Stimulated activated CD4-positive, alpha-beta T cell treated with anti-CD3 and anti-CD28 coated beads, Interleukin-15, amount 100 ng/mL, for 48 hours (primary cell): ENCODE measurements at places on chromosomes 13 and 19.

GRCh38 chr13:21175656-21176214, 617 bp downstream of the SKA3 start:
- DNase-seq, result no peak

DNA sequence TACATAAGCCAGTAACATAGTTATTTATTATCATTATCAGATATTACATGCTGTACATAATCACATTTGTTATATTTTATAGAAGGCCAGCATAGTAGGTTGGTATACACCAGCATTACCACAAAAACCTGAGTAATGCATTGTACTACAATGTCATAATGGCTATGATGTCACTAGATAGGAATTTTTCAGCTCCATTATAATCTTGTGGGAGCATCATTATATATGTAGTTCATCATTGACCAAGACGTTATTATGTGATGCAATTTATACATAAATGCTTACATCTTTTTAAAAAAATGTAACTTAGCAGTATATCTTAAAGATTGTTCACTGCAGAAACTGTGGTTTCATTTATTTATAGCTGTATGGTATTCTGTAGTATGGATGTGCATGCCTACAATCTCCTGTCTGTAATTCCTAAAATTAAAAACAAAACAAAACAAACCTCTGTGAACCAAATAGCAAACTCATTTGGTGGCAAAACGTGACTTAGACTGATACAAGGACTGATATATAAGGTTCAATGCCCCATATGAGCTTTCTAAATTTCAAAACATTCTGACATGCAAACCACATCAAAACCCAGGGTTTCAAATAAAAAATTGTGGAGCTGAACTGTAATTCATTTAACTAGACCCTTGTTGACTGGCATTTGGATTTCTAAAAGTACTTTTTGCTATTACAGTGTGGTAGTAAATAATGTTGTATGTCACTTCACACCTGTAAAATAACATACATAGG, 250.9 kb downstream of the DLEU7 start:
- no peak for DNase-seq

GRCh38 chr19:51702103-51702824, 9.1 kb downstream of the SPACA6 start:
- DNase-seq, result peak; percentile 49

DNA sequence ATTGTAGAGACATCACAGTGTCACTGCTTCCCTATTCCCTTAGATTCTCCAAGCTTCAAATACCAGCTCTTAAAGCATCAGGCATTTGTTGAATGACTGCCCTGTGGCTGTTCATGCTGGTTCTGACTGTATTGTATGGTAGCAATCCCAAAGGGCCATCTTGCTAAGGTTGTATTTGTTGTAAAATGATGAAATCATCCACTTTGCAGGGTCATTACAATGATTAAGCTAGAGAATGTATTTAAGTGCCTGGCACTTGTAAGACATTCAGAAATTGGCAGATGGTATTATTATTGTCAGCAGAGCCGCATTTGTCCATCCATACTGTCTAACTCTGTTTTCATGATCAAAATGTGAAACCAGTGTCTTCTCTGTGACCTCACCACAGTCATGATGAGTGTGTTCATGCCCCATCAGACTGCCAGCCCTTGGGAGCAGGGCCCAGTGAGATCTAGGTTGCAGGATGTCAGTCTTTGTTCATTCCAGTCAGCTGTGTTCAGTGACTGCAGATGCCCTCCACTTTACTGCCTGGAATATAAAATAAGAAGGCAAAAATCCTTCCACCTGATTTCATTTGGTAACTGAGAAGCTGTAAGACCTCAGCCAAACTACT, 86.1 kb downstream of the DHRS12 start:
- DNase-seq, result no peak

- DNase-seq, result no peak
Measured at GRCh38 chr19:5778402-5778801, 6.1 kb downstream of the PRR22 start.

DNA sequence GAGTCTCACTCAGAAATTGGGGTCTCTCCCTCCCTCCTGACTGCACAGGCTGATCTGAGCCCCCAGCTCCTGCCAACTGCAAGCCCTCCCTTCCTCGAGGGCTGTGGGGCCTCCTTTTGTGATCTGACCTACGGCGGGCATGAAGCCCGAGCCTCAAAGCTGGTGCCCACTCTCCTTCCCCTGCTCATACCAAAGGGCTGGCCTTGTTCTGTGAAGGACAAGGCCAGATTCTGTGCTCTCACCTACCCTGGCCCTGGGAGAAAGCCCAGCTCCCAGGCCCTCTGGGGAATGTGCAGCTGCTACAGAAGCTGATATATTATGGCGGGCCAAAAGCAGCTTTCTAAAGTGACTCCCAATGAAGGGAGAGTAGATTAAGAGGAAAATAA, 9.0 kb upstream of the ECH1 start:
- no peak for DNase-seq

GRCh38 chr19:37635076-37636056, 19.9 kb downstream of the ZFP30 start:
- DNase-seq, result no peak

DNA sequence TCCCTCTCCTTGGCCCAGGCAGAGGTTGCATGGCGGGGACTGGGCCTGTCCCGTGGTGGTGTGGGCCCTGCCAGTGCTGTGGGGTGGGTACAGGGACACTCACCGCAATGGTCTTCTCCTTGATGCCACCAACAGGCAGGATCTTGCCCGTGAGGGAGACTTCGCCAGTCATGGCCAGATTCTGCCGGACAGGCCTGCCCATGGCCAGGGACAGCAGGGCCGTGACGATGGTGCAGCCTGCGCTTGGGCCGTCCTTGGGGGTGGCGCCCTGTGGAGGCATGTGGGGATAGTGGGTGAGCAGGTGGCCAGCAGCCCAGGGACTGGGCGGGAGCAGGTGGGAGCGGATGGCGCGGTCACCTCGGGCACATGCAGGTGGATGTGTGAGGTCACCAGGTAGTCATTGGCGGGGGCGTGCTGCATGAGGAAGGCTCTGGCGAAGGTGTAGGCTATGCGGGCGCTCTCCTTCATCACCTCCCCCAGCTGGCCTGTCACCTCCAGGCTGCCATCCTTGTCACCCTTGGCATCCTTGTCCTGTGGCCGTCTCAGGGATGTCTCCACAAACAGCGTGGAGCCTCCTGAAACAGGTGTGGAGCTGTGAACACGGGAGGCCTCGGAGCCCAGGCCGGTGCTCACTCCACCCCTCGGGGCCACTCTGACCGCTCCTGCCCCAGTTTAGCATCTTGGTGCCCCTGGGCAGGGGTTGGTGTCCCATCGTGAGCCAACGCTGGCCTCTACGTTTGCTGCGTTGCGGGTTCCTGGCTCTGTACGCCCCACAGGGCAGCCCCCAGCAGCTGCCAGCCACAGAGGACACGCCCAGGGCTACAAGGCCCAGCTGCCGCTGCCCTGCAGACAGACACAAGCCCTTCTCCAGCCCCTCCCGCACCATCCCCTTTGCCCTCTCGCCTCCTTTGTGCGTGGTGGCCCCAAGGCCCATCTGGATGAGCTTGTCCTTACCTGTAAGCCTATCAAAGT, 3.4 kb downstream of the RPL36 start:
- DNase-seq, result no peak

- DNase-seq, result no peak
Measured at GRCh38 chr13:84553227-84553626, 671.0 kb upstream of the SLITRK1 start.

GRCh38 chr19:48518207-48518606, 6.6 kb upstream of the LMTK3 start:
- DNase-seq, result no peak

- DNase-seq, result no peak
Measured at GRCh38 chr19:54459282-54460229, 4.0 kb downstream of the LENG9 start.

DNA sequence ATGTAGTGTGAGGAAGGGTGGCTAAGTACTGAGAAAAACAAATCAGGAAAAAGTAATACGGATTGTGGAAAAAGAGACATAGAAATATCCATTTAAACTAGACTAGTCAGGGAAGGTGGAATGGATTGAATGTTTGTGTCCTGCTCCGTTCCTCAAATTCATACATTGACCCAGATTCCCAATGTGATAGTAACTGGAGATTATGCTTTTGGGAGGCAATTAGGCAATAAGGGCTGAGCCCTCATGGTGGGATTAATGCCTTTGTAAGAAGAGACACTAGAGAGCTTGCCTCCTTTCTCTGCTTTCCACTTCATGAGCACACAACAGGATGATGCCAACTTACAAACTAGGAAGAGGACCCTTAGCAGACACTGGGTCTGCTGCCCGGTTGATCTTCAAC, 765.2 kb upstream of the GPC6 start:
- no peak for DNase-seq

DNA sequence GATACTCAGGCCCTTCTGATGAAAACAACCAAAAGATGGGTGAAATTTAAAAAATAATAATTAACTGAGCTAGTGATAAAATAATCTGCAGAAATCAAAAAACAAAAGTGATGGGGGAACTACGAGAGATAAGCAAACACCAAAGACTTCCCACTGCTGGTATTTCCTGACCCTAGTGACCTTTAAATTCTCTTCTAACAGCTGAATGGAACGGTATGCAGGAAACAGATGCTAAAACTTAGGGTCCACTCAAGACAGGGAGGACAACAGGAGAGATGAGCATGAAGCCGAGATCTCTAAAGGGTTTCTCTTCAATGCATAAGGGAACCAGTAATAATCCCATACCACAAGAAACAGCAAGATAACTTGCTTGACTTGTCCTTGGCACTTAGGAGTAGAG, 50.8 kb downstream of the USP12 start:
- DNase-seq, result no peak

- DNase-seq, result peak; percentile 62
Measured at GRCh38 chr13:46181840-46182490, at the start of gene LCP1. LCP1 (minus strand) TSS chr13:46182177; CDS start chr13:46159662, 22,515 bp downstream.

GRCh38 chr13:95924389-95924994, 128.7 kb downstream of the UGGT2 start:
- DNase-seq, result no peak

DNA sequence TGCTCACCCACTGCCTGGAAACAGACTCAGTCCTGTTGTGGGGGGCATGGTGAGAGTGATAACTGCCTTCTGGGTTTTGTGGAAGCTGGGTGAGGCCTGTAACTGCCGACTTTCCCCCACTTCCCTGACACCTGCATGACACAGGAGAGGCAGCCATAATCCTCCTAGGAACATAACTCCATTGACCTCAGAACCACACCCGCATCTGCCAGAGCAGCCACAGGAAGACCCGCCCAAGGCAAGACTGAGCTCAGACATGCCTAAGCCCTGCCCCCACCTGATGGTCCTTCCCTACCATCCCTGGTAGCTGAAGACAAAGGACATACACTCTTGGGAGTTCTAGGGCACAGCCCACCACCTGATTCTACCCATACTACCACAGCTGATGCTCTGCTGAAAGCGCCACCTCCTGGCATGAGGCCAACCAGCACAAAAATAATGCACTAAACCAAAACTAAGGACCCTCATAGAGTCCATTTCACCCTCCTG, 326.7 kb downstream of the RBM26 start:
- no peak for DNase-seq

GRCh38 chr19:6790194-6791128, 18.0 kb downstream of the VAV1 start:
- DNase-seq, result no peak

DNA sequence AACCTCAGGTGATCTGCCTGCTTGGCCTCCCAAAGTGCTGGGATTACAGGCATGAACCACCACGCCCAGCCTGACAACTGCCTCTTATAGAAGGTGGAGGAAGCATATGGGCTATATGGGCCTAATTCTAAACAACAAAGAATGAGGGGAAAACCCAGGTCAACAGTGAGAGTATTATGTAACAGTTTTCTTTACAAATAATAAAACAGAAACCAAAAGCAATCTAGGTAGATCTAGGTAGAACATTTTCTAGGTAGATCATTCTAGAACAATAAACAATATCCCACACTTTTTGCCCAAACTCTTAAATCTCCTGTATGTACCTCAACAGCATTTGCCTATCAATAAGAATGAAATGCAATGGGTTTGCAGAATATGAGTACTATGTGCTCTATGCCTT, 267.4 kb downstream of the ABCC4 start:
- no peak for DNase-seq

DNA sequence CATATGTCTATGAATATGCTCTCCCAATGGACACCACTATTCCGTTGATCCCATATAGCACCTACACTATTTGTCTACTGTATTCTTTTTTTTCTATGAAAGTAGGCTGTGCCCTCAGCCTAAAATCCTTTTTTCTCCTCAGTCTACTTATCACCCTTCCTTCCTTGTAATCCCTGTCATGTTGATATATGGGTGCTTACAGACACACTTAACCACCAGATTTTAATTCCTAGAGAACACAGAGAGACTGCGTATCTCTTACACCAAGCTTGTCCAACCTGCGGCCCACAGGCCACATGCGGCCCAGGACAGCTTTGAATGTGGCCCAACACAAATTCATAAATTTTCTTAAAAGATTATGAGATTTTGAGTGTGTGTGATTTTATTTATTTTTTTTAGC, 101.1 kb downstream of the ZAR1L start:
- DNase-seq, result no peak

DNA sequence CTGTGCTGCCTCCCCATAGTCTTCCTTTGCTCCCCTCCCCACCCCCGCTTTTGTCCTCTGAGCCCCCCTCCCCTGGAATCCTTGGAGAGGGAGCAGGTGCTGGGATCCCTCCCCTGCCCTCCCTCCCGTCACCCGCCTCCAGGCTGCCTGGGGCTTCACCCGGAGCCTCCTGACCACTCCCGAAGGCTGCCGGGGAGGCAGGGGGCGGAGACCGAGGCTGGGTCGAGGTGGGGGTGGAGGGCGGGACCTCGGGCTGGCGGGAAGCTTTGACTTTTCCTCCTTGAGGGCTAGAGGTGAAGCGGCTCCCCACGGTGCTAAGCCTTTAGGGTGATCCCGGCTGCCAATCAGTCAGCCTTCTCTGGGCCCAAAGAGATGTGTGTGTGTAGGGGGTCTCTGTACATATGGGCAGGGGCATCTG, 1.5 kb downstream of the KMT5C start:
- peak; percentile 64 for DNase-seq

- no peak for DNase-seq
Measured at GRCh38 chr13:49436890-49437289, 7.0 kb downstream of the CAB39L start.

DNA sequence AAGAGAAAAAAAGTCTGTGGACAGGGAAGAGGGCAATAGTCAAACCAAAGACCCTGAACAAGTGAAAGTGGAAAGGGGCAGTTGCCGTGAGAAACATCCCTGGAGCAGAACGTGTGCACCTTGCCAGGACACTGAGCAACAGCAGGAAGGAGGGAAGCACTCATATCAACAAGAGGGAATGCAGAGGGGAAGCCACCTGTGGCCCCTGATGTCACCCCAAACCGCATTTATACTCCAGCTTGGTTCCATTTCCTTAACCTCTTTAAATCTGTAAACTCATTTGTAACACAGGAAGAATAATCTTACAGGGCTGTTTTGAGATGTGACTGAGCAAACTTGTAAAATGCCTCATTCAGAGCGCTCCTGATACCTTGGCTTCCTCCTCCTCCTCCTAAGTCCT, 698.8 kb downstream of the DIAPH3 start:
- no peak for DNase-seq

- DNase-seq, result no peak
Measured at GRCh38 chr13:33158816-33159215, 126.7 kb downstream of the STARD13 start.
